Frontal cortex (tissue), 4 donors: ENCODE measurements at places on chromosomes 12 and 14.

DNA sequence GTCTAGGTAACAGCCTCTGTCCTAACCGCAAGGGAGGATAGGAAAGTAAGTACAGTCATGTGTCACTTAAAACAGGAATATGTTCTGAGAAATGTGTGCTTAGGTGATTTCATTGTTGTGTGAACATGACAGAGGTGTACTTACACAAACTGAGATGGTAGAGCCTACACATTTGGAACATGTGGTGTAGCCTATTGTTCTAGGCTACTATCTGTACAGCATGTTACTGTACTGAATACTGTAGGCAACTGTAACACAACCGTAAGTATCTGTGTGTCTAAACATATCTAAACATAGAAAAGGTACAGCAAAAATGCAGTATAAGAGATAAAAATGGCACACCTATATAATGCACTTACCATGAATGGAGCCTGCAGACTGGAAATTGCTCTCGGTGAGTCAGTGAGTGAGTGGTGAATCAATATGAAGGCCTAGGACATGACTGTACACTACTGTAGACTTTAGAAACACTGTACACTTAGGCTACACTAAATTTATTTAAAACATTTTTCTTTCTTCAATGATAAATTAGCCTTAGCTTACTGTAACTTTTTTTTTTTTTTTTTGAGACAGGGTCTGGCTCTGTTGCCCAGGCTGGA, 13.2 kb upstream of the MDM2 start:
- no peak for DNase-seq

DNA sequence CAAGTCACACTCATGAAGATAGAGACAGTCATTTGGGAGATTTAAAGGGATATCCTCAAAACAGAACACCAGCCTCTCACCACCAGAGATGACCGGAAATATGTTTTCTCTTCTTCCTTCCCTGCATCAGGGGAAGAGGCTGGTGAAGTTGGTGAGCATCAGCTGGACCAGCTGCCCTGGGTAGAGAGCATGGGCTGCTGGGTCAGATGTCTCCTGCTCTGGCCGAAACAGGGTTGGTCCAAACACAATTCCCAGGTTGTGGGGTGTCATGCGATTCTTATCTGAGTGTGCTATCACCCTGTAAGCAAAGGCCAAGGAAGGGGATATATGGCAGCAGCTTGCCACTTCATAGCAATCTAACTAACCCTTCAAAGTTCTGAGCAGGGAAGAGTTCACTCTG, 7.3 kb downstream of the ARHGAP9 start:
- no peak for DNase-seq

- no peak for DNase-seq
These were observed 96.2 kb downstream of the PLBD1 start for GRCh38 chr12:14471497-14471896.

GRCh38 chr14:32167907-32168306, 33.9 kb upstream of the RNU6-7 start:
- DNase-seq, result no peak

DNA sequence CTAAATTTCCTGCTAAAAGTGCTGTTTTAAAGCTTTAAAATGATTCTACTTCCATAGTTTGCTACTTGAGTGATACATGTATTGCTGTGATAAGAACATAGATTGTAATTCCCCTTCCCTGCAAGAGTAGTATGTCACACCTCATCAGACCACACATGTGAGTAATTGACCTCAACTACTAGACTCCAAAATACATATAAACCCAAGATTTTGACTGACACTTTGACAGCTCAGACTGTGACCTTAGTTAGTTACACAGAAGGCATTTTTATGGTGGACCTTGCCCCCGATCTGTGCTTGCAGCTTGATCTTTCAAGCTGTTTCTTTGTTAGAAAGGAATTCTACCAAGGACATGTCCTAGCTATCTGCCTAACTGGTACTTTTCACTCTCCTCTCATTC, 18.6 kb downstream of the APOBEC1 start:
- DNase-seq, result no peak

DNA sequence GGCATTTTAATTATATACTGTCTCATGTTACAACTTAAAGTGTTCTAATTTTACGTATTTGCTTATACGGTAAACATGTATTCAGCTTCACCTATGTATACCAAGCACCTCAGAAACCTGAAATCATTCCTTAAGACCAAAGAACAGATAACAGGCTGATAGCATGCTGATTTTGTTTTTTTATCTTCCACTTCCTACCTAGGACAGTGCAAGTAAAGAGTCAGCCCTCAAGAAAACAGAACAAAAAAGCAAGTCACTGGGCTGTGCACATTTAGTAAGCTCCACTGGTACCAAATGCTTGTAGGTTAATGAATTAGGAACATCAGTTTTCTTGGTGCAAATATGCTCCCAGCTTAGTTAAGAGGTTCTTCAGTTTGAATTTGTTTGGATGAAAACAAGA, 611.3 kb downstream of the VRK1 start:
- DNase-seq, result no peak

DNA sequence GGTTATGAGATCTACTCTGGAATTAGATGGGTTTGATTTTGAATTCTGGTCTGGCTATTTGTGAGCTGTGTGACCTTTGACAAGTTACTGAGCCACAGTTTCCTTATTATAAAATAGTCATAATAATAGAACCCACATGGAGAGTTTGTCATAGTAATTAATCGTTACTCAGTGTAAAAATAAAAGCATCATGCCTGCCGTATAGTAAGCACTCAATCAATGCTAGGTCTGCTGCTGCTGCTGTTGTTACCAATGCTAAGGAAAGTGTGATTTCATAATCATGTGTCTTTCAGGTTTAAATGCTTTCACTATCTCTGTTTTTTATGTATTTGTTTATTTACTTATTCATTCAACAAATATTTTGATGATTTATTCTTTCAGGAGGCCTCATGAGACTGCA, 539.9 kb upstream of the SEL1L start:
- no peak for DNase-seq

- no peak for DNase-seq
These were observed 47.1 kb downstream of the GIT2 start for GRCh38 chr12:109949089-109949488.

DNA sequence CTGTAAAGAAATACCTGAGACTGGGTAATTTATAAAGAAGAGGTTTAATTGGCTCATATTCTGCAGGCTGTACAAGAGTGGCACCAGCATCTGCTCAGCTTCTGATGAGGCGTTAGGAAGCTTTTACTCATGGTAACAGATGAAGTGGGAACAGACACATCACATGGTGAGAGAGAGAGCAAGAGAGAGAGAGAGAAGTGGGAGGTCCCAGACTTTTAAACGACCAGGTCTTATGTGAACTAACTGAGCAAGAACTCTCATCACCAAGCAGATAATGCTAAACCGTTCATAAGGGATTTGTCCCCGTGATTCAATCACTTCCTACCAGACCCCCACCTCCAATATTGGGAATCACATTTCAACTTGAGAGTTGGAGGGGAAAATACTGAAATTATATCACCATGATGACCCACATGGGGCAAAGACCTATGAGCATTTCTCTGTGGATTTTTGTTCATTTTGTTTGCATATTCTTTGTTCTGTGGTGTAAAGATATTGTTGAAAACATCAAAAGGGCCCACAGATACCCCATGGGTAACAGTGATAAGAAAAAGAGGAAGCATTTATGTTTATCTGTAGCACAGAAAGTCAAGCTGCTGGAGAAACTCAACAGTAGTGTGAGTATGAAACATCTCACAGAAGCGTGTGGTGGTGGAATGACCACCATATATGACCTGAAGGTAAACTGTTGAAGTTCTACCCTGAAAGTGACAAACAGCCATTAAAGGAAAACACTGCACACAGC, 135.2 kb upstream of the PDE3A start:
- DNase-seq, result no peak
